ENCODE measurements at places on chromosomes 1 and 21. TPM values are rescaled to one million over a fixed set of nuclear protein-coding genes. Genes with fewer than 3 reads are reported as not detected.

The SYT14 gene
- total RNA-seq: 0.06 TPM

The SPATA46 gene
- not detected for total RNA-seq

The OLIG2 gene
- total RNA-seq: not detected

The FCN3 gene
- total RNA-seq: not detected

The OR2T11 gene
- total RNA-seq: not detected
